ENCODE measurements at places on chromosomes 6 and 20.

DNA sequence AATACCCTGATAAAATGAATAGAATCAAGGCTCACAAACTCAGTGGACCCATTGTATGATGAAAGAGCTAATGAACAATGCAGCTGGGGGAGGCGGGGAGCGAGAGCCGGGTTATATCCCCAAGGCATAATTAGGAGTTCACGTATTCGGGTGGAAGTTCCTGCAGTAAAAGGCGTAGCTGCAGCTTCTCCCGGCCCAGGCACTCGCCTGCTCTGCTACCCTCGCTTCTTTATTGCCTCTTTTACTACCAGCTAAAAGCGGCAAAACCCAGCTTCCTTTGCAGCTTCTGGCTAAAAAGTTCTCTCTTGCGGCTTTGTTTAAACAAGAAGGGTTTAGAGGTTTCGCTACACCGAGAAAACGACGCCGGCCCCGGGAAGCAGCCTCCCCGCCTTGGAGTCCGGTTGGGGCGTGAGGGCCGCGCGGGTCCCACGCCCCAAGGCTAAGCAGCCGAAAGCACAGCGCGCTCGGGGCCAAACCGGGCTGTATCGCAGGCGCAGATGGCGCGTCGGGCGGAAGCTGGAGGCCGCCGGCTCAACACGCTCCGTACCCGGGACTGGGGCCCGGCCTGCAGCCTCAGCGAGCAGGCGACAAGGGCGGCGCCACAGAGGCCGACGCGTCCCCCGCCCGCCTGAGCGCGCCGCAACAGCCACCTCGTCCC is 1.6 kb downstream of the ZBTB2 start:
- no peak for DNase-seq

GRCh38 chr6:44211284-44211683 is 5.4 kb upstream of the MYMX start:
- no peak for DNase-seq

- no peak for DNase-seq
These were observed 133.8 kb downstream of the GMPR start for GRCh38 chr6:16372029-16372776.

DNA sequence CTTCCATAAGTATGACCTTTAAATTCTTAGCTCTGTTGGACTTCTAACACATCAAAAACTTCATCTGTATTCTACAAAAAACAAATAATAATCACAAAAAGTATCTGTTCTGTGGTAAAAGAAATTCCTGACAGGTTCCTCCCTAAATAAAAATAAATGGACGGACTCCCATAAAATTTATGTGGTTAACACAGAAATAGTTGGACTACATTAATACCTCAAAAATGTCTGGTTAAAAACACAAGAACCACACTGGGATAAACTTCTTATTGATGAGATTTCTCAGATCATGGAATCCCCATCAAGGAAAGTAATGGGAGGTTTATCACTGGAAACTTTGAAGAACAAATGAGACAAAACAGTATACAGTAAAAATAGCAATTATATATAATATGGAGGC is 172.4 kb downstream of the MOXD1 start:
- no peak for DNase-seq

- DNase-seq: no peak
These were observed 38.0 kb upstream of the GMPR start for GRCh38 chr6:16200321-16200883.

- DNase-seq: no peak
These were observed 483.2 kb downstream of the QKI start for GRCh38 chr6:163897669-163898068.

DNA sequence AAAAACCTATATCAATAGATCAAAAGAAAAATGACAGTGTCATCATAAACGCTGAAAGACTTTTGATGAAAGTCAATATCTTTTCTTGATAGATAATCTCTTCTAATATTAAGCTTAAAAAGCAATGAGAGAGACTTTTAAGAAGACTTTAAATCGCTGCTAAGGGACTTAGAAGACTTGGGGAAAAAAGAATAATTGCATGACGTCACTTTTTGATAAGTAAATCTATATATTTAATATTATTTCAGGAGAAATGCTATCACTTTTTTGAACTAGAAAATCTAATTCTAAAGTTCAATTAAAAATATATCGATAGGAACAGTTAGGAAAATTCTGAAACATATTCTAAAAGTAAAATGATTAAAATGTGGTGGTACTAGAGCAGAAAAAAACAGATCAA is 78.7 kb upstream of the TSHZ2 start:
- DNase-seq: no peak

DNA sequence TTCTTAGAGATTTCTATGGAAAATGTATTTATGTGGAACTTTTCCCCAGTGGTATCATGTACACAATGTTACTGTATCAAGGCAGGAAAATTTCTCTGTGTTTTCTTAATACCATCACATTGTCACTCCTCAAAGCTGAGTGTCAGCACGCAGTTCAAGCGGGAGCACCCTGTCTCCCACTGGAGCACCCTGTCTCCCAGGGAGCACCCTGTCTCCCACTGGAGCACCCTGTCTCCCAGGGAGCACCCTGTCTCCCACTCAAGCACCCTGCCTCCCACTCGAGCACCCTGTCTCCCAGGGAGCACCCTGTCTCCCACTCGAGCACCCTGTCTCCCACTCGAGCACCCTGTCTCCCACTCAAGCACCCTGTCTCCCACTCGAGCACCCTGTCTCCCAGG is 51.3 kb downstream of the PSMG4 start:
- DNase-seq: no peak

DNA sequence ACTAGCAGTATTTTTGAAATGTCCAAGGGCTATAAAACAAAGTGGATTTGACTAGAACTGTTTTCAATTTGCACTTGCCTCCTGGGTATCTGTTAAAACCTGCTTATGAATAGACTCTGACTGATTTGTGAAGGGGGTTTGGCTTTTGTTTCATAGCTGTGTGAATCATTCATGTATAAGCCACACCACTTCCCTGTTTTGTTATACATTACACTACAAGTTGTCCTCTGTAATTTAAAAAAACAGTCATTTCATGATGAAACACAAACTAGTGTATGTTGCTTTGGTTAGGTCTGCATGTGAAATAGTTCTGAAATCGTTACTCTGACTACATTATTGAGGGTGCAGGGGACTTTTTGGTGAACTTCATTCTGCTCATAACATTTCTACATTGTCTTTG is 121.7 kb downstream of the NKAIN2 start:
- no peak for DNase-seq

- DNase-seq: no peak
These were observed 28.7 kb upstream of the AAR2 start for GRCh38 chr20:36207602-36208001.

- DNase-seq: no peak
These were observed 5.7 kb downstream of the LMBRD1 start for GRCh38 chr6:69791065-69791471.

- no peak for DNase-seq
These were observed 29.8 kb downstream of the CTNNBL1 start for GRCh38 chr20:37723668-37724067.

DNA sequence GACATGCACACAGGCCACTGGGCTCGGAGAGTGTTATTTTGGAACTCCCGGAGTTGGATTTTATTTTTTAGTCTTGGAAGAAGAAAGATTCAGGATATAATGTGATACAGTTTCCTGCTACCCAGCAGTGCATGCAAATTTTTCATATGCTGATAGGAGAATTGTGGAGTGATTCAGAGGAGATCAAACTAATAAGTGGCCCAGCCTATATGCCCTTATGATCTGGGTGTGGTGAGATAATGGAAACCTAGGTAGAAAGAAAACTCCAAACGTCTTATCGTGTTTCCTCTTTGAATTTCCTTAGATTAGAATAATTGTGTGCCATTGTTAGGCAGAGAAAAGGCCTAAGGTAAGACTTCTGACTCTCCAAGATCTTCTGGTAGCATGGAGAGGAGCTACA is 401.2 kb upstream of the BTBD3 start:
- DNase-seq: no peak

GRCh38 chr6:32105433-32105832 is 3.7 kb downstream of the TNXB start:
- DNase-seq: no peak
